ENCODE measurements at places on chromosomes 1 and 21.

DNA sequence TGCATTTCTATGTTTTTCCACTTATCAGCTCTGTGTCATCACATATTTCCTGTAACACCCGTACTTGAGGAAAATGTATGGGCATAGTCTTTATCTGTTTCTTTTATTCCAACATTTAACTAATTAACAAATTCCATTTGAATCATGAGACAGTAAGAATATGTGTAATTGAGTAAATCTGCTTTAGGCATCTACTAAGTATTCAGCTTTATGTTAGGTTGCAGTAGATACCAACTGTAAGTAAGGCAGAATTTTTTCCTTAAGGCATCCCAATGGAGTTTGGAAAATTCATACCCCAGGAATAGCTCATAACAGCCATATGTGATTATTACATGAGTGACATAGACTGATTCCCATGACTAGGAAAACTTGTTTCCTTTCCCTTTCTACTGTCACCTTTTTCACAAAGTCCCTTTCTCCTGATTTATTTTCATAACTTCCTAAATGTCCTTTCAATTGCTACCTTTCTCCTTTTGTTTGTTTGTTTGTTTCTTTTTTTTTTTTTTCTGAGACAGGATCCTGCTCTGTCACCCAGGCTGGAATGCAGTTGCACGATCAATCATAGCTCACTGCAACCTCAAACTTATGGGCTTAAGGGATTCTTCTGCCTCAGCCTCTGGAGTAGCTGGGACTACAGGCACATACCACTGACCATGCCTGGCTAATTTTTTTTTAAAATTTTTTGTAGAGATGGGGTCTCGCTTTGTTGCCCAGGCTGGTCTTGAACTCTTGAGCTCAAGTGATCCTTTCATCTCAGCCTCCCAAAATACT lies 59.8 kb upstream of the CACYBP start:
- no peak for DNase-seq

GRCh38 chr1:234505769-234506102 lies 26.8 kb upstream of the TARBP1 start:
- no peak for DNase-seq

GRCh38 chr1:232999956-233000625 lies 49.7 kb downstream of the NTPCR start:
- no peak for DNase-seq

DNA sequence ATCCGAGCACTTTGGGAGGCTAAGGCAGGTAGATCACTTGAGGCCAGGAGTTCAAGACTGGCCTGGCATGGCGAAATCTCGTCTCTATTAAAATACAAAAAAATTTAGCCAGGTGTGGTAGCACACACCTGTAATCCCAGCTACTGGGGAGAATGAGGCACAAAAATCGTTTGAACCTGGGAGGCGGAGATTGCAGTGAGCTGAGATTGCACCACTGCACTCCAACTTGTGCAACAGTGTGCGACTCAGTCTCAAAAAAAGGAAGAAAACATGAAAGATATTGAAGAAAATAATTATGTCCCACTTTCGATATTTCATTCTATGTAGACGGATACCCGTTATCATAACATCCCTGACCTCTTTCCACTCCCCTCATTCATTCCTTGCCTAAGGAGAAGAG lies 19.2 kb downstream of the TUT4 start:
- no peak for DNase-seq

GRCh38 chr1:22861764-22862440 lies 110.8 kb downstream of the LACTBL1 start:
- no peak for DNase-seq

GRCh38 chr1:25609921-25610320 lies 6.7 kb upstream of the MAN1C1 start:
- no peak for DNase-seq

DNA sequence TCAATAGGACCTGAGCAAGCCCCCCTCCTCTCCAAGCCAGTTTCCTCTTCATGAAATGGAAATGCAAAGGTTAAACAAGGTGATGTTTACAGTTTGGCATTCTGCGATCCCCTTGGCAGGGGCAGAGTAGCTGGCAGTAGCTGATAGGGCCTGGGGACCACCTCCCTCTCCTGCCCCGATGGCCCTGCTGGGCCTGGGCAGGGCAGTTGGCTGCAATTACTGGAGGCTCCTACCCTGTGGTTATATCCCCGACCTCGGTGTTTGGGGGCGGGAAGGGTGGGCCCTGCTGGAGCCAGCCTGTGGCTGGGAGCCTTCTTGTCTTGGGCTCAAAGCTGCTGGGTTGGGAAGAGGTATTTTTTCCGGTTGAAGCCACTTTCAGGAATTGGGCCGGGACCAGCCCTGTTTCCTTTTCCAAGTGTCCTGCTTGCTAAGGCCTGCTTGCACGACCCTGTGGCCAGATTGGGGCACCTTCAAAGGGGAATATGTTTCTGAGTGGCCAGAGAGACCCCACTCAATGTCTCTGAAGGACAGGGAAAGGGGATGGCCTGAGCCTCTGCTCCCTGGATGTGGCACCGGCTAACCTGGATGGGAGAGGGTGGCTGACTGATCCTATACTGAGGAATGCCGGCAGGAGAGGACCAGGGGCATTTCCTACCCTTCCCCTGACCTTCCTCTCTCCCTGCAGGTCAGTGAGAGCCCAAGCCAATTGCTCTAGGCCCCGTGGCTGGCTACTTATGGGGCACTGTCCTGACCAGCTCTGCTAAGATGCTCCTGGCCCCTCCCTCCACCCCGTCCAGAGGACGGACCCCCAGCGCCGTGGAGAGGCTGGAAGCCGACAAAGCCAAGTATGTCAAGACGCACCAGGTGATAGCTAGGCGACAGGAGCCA lies 1.9 kb downstream of the FAM110D start:
- DNase-seq = no peak

DNA sequence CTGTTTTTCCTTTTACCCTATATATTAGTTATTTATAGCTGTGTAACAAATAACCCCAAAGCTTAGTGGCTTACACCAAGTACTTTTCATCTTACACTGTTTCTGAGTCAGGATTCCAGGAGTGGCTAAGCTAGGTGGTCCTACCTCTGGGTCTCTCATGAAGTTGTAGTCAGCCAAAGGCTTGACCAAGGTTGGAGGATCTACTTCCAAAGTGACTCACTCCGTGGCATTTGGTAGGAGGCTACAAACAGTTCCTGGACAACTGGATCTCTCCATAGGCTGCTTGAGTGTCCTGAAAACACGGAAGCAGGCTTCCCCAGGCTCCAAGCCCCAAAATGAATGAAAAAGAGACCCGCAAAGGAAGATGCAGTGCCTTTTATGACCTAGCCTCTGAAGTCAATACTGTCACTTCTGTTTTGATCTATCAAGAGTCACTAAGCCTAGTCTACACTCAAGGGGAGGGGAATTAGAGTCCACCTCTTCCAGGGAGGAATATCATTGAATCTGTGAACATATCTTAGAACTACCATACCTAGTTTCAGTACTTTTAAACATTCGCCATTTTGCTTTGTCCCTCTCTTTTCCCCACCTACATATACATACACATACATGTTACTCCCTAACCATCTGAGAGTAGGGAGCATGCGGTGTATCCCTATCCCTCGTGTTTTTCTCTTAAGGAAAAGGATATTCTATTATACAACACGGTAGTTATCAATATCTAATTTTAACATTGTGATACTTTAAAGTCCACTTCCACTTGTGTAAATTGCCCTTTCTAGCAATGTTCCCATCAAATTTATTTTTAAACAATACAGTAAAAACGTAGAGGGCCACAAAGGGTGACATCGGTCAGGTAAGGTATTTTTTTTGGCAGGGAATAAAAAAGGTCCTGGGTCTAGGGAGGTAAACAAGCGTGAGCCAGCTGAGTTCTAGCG lies 67.2 kb downstream of the SLC35A3 start:
- DNase-seq = no peak

DNA sequence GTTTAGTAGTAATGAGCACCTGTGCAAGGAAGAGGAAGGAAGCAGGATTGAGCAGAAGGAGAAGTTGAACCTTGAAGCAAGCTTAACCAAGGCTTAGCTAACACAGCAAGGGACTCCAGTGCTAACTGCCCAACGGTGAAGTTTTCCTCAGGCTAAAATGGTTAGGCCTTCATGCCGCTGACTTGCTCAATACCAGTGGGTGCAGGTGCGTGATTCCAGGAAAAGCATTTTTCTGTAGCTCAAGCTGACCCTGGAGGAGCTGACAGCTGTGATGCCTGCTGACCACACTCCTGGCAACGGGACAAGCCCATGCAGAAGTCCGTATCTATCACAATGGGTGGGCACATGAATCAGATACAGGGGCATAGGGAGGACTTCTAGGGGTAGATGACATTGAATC lies 76.5 kb upstream of the FGGY start:
- DNase-seq = no peak

DNA sequence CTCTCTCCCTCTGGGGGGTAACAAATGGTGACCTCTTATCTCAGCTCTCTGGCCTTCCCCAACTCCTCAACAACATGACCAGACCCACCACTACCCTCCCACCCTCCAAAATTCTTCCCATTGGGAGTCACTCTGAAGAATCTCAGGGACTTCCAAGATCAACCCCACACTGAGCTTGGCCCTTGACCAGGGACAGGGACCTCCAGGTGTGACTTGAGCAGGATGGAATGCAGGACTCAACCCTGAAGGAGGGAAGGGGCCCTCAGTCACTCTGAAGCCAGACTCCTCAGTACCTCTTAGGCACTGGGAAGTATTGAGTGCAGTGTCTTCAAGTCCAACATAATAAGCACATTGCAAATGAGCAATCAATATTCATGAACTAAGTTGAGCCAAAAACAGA lies 1.9 kb downstream of the CASQ1 start:
- no peak for DNase-seq

GRCh38 chr1:1308756-1309250 lies 406 bp downstream of the PUSL1 start:
- no peak for DNase-seq

DNA sequence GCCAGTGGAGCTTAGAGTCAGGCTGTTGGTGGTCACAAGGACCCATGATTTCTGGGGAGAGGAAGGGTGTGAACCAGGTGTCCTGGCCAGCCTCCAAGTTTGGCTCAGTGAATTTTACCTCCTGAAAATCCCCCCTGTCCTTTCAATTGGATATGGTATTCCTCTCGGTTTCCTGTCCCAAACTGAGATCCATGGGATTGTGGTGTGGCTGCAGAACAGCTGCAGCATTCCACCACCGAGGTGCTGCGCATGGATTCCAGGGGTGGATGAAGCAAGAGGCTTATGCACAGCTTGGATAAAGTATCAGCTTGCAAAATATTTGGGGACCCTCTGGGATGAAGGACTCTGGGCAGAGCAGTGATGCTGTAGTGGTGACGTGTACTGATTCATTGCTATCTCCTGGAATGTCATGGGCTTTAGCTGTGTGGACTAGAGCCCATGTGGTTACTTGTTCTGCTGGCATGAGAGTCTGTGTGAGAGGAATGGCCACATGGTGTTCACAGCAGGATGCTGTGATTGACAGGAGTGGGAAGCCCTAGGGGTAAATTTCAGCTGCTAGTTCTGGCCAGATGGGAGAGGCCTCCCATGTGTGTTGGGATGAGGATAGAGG lies 148.7 kb upstream of the SPAG17 start:
- DNase-seq = no peak

DNA sequence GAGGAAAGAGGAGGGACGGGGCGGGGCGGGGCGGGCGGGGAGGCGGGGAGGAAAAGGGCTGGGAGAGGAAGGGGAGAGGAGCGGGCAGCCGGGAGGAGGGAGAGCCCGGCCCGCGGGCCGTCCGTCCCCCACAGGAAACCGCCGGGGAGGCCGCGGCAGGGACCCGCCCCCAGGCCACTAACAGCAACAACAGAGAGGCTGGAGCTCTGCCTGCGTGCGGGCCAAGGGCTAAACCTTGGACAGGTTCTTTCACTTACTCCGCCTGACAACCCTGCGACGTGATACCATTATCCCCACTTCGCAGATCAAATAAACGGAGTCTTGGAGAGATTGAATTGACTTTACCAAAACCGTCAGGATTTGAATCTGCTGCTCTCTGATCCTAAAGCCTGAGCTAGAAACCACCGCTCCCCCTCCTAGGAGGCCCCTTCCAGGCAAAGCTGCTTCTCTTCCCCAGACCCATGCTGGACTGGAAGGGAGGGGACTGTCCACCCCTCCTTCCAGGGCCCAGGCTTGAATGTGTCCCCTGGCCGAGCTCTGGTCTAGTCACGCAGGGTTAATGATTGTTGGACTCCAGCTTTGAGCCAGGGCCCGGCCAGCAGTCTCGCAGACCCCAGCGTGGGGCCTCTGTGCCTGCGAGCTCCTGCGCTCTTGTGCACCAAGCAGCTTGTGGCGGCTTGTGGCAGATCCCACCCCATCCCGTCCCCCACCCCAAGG lies at the start of gene EVA1B:
Gene EVA1B (minus strand): TSS at position 10 of the 717 bp plus-strand sequence. CDS start 608 bp downstream, outside the sequence.
- DNase-seq = no peak

- no peak for DNase-seq
Observed at GRCh38 chr1:14429577-14429976, 168.9 kb upstream of the KAZN start.

DNA sequence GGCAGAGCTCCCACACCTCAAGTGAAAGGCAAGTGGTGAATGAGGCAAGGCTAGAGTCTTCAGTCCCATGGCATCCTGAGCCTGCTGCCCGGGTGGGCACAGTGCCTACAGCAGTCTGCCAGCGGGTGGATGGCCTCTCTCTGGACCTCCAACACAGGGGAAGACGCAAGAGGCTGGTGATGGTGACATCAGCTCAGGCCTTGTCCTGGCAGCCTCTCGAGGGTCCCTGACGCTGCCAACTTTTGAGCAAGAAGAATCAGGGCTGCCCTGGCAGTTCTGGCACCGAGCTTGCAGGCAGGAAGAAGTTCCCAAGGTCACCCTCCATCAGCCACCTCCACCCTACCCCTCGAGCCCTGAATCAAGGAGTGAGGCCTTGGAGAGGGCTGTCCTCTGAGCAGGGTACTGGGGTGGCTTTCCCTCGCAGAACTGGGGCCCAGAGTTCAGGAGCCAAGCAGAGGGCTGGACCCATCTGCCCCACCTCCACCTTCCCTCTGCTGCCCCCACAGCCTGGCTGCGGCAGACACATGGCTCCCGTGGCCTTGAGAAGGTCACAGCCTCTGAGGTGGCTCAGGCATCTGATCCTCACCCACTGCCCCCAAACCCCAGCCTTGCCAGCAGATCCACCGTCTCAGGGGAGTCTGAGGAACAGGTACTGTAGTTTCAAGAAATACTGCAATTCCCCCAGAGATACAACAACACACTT lies 5.8 kb downstream of the RAP1GAP start:
- DNase-seq = no peak

DNA sequence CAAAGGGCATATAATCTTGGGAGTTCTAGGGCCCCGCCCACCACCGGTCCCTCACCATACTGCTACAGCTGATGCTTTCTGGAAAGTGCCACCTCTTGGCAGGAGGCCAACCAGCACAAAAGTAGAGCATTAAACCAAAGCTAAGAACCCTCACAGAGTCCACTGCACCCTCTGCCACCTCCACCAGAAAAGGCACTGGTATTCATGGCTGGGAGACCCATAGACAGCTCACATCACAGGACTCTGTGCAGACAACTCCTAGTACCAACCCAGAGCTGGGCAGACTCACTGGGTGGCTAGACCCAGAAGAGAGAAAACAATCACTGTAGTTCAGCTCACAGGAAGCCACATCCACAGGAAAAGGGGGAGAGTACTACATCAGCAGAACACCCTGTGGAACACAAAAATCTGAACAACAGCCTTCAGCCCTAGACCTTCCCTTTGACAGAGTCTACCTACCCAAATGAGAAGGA lies 10.8 kb downstream of the THEM4 start:
- peak; percentile 40 for DNase-seq
